Activated T-helper 1 cell treated with Interleukin-2 at 50 U/mL for 16 hours (primary cell): ENCODE measurements at places on chromosomes 5 and 9.

DNA sequence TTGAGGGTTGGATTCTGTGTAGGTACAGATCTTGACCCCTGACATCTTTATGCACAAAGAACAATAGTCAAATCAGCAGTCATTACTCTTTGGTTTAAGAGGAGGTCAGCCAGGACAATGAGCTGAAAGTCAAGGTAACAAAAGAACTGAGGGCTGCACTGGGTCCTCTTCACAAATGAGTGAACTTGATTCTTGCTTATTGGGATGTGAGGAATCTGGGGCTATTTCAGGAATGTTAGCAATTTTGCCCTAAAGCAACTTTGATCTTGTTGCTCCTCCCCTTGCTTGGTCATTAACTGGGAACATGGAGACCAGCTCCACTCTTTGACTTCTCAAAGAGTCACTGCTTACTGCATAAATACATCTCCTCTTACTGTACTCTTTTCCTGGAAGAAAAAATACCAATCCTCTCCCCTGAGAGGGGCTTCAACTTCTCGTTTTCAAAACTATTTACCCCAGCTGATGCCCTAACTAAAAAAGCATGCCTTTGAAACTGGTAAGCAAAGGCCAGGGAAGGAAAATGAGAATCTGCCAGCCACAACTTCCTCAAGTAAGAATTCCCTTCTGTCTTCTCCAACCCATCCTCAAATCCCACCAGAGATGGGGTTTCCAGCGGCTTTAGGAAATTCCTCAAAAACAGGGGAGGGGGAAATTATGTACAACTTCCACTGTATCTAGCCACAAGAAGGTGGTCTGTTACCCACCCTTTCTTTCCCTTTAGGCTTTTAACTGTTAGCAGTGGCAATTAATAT lies 368.3 kb downstream of the ENC1 start:
- no peak for DNase-seq

DNA sequence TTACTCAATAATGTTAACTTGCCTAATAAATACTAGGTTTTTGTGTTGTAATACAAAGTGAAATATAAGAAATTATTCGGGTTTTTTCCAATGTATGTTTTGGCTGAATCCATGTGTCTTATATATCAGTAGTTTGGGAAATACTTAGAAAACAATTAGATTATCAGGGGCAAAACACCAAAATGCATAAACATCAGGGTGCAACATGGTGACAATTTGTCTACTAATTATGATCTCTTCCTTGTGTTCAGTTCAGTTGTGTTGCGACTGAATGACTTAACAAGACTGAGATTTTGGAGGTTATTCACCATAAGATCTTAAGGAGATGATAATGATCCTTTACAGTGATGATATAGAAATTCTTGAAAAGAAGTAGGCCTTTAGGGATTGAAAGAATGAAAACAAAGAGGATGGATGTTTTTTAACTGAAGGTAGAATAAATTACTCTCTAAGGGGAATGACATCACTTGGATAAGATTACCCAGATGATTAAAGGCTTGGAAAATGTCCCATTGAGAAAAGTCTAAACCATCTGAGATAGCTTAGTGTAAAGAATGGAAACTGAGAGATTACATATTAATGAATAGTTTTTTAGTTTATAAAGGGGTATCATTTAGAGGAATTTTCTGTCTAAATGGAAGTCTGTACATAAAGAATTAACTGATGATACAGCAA lies 415.8 kb downstream of the SPATA31D1 start:
- DNase-seq: no peak

- DNase-seq: no peak
Observed at GRCh38 chr9:93263334-93264229, 79.6 kb downstream of the WNK2 start.

- DNase-seq: no peak
Observed at GRCh38 chr9:118962426-118962825, 406.8 kb downstream of the BRINP1 start.

- no peak for DNase-seq
Observed at GRCh38 chr9:126233175-126233574, 93.5 kb upstream of the MVB12B start.

DNA sequence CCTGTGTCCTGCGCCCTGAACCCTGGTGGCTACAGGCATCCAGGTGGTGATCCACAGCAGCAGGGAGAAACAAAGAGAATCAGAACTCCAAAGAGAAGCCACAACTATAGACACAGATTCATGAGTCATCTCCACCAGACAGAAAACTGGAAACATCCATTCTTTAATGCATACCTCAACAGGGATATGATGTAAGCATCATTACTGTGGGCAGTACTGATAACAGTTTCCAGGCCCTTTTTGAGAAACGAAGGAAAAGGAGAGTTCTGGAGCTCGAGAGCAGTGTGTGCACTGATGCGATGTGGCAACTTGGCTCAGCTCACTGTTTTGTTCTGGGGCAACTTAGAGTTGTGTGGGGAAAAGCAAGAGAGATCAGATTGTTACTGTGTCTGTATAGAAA lies 215.6 kb upstream of the ADAMTS16 start:
- DNase-seq: no peak
